Right ventricle myocardium inferior (tissue), 1 donor: ENCODE measurements at places on chromosomes 7 and 10. TPM values are rescaled to one million over a fixed set of nuclear protein-coding genes. Genes with fewer than 3 reads are reported as not detected.

DNA sequence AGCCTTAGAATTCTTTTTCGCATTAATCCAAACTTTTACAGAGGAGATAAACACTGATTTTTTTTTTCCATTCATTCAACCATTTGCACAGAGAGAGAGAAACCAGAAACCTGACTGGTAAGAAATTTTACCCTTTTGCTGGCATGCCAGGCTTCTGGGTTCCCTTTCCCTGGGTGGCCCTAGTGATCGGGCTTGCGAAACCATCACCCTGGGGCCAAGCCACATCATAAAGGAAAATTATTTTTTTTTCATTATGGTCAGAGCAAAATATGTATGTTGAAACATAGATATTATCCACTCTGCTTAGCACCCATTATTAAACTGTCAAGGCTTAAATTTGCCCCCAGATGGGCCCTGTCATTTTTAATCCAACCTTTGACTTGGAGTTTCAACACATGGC, 55.4 kb upstream of the INHBA start:
- no peak for DNase-seq

- no peak for DNase-seq
These were observed 46.0 kb downstream of the HELLS start for GRCh38 chr10:94591461-94592205.

- DNase-seq, result no peak
These were observed 29.4 kb downstream of the CTBP2 start for GRCh38 chr10:125130916-125131315.

GRCh38 chr10:93180482-93180931, 106.8 kb downstream of the CYP26A1 start:
- DNase-seq, result peak; percentile 68

GRCh38 chr10:75530299-75530698, 98.9 kb downstream of the LRMDA start:
- DNase-seq, result no peak

GRCh38 chr7:117588352-117588794, 108.5 kb downstream of the CFTR start:
- no peak for DNase-seq

DNA sequence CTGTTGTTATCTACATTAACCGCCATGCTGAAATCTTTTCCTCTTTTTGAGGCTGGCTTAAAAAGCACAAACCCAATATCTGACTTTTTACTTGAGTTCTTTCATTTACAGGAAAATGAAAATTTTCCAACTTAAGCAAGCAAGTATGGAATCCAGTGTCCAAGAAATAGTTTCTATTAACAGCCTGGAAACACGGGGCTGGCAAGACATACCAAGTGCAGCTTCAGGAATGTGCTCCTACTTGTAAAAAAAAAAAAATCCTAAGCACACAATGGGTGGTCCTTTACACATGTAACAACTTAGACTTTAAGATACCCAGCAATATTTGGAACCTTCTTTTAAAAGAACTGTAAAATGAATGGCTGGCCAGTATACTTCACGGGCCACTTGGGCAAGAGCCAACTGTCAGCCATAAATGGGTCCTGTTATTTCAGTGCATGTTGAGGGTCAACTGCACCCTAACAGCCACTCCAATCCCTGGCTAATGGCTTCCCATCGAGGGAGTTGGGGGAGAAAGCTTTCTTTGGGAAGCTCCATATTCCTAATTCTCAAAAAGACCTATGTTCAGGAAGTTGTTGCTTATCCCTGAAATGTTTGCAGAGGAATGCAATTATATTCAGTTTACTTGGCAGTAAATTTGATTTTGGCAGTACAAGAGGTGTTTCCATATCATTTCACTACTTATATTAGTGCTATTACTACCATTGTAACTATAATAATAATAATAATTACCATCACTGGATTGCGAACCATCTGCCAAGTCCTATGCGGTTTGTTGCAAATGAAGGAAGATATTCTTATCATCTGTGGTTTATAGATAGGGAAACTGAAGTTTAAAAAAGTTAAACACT, 236.4 kb upstream of the TMEM72 start:
- no peak for DNase-seq

DNA sequence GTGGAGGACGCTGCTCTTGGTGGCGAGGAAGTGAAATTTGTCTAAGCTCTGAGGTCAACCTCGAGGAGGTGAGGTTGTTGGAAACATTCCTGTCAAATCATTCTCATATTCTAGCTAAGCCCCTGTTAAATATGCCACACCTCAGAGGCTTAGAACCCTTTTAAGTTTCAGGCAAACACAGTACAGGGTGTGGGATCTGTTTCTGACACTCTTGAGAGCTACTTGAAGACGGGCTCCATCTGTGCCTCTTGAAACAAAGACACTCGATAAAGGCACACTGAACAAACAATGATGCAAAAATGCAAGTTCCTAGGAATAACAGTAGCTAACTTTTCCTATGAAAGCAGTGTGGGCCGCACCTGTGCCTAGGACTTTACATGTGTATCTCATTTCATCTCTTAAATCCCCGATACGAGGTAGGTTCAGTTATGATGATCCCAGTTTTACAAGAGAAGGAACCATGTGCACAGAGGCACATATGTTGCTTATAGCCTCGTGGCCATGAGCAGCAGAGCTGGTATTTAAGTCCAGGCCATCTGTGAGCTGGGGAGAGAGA, 299.2 kb downstream of the CCDC3 start:
- DNase-seq, result no peak

- no peak for DNase-seq
These were observed 142.4 kb upstream of the LYZL1 start for GRCh38 chr10:29146311-29147100.

GRCh38 chr10:92593619-92594588, 974 bp downstream of the KIF11 start:
- DNase-seq, result no peak

DNA sequence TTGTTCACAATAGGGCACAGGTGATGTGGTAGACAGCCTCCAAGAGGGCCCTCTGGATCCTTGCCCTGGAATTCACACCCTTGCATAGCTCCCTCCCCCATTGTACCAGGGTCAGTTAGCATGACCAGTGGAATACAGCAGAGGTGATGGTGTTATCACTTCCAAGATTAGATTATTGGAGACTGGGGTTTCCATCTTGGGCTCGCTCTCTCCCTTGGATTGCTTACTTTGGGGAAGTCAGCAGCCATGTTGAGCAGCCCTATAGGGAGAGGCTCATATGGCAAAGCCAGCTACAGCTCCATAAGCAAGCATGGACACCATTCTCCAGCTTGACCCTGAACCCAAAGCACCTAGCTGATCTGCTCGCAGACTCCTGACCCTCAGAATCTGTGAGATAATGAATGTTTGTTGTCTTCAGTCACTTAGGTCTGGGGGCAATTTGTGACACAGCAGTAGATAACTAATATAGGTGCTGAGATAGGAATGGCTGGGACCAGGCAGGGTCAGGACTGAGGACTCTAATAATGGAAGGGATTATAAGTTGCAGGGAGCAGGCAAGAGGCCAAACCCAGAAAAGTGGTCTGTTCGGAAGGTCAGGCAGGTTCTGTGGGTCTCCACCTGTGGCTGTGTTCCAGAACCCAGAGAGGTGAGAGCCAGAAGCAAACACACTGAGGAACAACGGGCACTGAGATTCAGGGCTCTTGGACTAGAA, 22.9 kb downstream of the TBXAS1 start:
- DNase-seq, result no peak

DNA sequence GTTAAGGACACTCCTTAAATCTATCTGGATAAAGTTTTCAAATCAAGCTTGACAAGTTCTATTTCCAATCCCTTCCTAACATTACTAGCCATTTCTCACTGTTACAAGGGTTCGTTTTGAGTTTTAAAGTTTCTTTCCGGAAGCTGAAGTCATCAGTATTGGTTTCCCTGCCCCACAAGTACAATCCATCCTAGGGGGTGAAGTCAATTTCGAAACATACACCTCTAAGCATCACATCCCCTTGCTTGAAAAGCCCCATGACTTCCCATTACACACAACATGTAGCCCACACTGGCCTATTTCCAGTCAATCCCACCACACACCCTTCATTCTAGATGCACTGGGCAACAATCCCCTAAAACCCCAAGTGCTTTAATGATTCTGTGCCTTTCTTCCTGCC, 13.0 kb downstream of the DPY19L1 start:
- no peak for DNase-seq

- DNase-seq, result peak; percentile 77
These were observed 66.1 kb upstream of the AQP1 start for GRCh38 chr7:30845426-30846135.

DNA sequence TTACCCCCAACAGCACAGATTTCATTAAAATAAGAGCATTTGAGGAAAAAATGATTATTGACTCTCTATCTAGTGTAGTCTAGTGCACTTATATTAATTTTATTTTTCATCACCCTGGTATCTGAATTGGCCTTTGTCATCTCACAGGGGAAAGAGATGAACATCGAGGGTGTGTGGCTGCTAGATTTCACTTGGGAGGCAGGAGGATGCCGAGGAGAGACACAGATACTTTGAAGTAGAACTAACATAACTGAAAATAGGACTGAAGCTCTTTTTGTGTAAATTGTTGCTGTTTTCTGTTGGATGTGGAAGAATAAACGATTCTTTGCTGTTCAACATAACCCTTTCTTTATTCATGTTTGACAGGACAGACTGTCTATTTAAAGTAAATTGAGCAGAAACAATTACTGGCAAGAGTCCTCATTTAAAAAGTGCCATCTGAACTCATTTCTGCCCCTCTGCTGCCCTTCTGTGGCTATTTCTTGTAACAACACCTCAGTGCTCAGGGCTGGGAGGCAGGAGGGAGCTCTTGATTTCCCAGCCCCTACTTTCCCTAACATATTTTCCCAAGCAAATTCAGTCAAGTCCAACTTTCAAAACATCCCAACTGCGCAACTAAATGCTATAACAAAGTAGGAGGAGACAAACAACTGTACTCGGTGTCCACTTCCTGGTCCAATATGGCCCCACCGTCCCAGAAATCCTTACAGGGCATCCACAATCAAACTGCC, 15.6 kb downstream of the LYZL1 start:
- DNase-seq, result no peak

GRCh38 chr7:44398953-44399574, 73.7 kb upstream of the CAMK2B start:
- no peak for DNase-seq

DNA sequence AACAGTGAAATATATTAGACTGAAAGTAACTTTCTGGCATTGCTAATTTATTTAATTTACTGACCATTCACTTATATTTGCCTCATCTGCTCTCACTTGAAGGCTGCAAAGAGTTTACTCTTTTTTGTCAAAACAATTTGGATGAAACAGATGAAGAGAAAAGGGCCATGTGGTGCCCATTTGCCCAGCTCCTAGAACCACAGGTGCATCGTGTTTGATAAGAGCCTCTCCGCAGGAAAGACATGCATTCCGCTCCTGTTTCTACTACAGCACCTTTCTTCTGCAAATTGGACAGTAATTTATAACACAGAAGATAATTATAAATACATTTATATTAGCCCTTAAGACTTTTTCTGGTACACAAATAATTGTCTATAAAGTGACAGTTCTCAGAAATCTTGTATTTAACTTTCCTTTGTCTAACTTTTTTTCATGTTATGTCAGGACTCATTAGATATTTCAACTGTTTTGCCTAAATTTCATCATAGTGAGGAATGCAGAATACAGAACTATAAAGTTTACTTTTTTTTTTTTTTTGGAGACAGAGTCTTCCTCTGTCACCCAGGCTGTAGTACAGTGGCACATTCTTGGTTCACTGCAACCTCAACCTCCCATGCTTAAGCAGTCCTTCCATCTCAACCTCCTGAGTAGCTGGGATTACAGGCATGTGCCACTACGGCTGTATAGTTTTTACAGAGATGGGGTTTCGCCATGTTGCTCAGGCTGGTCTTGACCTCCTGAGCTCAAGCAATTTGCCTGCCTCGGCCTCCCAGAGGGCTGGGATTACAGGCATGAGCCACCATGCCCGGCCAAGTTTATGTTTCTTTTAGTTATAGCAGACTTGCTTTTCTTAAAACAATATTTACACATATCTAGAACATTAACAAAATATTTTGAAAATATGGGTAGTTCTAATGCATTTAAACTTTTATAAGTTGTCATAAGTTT, 869 bp downstream of the LAMB4 start:
- DNase-seq, result no peak

GRCh38 chr10:61857746-61858145, 43.8 kb upstream of the ARID5B start:
- no peak for DNase-seq

- no peak for DNase-seq
These were observed 152.4 kb upstream of the ADO start for GRCh38 chr10:62652114-62652513.

- DNase-seq, result no peak
These were observed 107.0 kb downstream of the VIM start for GRCh38 chr10:17335065-17335464.

DNA sequence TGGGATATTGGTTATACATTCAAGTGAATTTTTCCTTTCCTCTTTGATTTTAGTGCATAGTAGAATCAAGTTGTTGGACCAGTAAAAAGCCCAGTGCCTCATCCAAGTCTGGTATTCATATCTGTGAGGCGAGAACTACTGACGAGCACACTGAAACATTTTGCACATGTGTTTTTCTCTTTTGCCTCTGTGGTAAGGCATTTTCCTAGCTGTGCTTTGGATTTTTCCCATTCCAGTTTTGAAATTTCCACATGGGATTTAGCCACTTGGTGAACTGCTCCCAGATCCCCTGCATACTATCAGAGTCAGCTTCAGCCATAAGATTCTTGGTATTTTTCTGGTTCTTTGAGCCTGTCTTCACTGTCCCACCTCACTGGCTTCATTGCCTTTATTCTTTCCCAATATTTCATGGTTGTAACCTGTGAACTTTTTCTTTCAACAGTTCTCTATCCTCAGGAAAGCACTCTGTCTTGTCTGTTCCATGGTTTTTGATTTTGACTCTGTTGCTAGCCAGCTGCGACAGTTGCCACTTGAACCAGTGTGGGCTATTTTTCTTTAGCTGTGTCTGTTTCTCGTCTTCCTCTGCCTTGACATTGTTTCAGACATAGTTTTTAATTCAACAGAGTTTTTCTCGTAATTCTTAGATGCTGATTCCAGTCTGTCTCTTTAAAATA, 239.0 kb downstream of the REEP3 start:
- no peak for DNase-seq

GRCh38 chr7:67021260-67021659, 24.6 kb downstream of the TYW1 start:
- DNase-seq, result no peak

- DNase-seq, result no peak
These were observed 113.8 kb upstream of the EEPD1 start for GRCh38 chr7:36039243-36039642.

ABCC2 gene
- total RNA-seq, result 0.05 TPM

GHRHR gene
- total RNA-seq, result not detected

CNPY1 gene
- total RNA-seq, result not detected

SMO gene
- total RNA-seq, result 4.6 TPM

IQUB gene
- total RNA-seq, result 0.54 TPM

C10orf90 gene
- total RNA-seq, result not detected

EPHB6 gene
- 3.3 TPM for total RNA-seq

CRTAC1 gene
- 1.5 TPM for total RNA-seq

JAKMIP3 gene
- total RNA-seq, result 1.6 TPM

HOXA5 gene
- total RNA-seq, result not detected

ATOH7 gene
- not detected for total RNA-seq

CALHM3 gene
- total RNA-seq, result not detected

CTAGE8 gene
- 0.22 TPM for total RNA-seq

SLC13A4 gene
- not detected for total RNA-seq

NUTM2E gene
- not detected for total RNA-seq

HSPA14 gene
- 7.6 TPM for total RNA-seq

WEE2 gene
- not detected for total RNA-seq
